ENCODE measurements at places on chromosomes 7 and 10.

DNA sequence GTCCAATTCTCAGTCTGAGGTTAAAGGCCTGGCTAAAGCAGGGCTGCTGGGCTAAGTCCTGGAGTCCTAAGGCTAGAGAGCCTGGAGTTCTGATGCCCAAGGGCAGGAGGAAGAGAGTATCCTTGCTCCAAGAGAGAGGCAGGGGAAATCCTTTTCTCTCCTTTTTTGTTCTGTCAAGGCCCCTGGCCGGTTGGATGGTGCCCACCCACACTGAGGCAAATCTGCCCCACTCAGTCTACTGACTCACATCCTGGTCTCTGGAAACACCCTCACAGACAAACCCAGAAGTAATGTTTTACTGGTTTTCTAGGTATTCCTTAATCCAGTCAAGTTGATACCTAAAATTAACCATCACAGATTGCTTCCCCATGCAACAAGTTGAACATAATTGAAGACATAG lies 23.0 kb downstream of the ZNF518A start:
- DNase-seq = no peak

- no peak for DNase-seq
These were observed 80.9 kb upstream of the ZNF800 start for GRCh38 chr7:127473409-127473808.

DNA sequence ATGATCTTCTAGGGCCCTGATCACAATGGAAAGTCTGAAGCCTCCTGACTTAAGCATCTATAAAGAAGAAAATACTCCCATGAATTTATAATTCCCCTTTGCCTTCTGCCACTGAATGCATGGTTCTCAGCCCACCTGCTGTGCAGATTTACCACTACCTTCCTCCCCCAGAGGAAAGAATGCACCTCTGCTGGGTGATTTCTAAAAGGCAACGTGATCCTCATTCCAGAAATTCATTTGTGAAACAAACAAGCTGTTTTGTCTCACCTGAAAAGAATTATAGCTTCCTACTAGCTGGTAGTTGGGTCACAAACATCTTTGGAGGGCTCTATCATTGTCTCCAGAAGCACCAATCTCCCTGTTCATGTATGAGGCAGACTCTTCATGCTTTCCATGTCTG lies 320.2 kb downstream of the CDC14C start:
- no peak for DNase-seq

GRCh38 chr7:37511915-37512314 lies 63.3 kb upstream of the ELMO1 start:
- no peak for DNase-seq

- no peak for DNase-seq
These were observed 112.8 kb upstream of the AHR start for GRCh38 chr7:17185690-17186070.

GRCh38 chr7:152751449-152752141 lies 8.0 kb upstream of the ACTR3B start:
- DNase-seq = no peak

DNA sequence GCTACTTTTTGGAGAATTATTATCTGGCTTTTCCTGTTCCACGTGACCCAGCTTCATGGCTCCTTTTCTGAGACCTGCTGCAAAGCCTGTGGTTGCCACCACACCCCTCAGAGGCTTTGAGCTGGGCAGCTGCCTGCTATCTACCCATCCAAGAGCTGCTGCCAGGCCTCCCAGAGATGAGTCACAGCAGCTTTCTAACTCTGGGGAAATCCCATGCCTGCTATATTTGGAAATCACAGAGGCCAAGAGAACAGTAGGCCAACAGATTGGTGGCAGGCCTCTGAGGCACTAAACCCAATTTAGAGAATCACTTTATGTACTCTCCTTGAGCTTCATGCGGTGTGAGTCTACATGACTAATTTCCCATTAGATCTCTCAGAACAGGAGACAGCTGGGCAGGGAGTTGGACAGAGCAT lies 35.2 kb downstream of the SGCE start:
- no peak for DNase-seq

DNA sequence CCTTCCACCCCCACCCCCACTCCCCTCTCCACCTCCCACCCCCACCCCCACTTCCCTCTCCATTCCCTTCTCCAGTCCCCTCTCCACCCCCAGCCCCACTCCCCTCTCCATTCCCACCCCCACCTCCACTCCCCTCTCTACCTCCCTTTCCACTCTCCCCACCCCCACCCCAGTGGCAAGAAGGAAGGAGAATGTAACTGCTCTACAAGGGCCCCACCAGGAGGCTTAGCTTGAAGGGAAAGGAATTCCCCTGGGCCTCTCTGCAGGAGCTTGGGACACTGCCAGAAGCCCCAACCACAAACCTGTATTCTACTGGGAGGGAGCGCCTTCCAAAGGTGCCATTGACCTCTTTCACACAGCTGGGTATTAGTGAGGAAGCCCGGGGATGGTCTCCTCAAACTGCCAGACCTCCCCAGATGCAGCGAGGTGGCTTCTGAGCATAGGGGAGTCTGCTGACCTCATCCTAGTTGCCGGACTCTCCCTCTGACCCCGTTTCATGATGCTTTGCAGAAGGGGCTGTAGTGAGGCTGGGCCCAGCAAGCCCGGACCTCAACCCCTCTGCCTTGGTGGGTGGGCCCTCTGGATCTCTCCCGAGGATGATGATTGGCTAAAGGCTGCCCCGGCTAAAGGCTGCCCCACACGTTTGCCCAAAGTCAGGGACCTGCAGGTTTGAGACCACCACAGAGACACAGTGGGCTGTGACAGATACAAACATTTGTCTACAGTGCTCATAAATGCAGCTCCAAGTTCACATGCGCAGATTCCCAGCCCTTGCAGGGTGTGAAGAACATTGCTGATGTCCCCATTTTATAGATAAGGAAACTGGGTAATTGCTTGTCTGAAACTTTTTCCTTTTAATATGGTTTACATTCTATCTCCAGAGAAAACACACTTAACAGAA lies 2.9 kb downstream of the DEPP1 start:
- no peak for DNase-seq

- DNase-seq = no peak
These were observed 29.0 kb upstream of the CCNY start for GRCh38 chr10:35307297-35307696.

GRCh38 chr7:44050121-44050914 lies 5.8 kb downstream of the DBNL start:
- no peak for DNase-seq

DNA sequence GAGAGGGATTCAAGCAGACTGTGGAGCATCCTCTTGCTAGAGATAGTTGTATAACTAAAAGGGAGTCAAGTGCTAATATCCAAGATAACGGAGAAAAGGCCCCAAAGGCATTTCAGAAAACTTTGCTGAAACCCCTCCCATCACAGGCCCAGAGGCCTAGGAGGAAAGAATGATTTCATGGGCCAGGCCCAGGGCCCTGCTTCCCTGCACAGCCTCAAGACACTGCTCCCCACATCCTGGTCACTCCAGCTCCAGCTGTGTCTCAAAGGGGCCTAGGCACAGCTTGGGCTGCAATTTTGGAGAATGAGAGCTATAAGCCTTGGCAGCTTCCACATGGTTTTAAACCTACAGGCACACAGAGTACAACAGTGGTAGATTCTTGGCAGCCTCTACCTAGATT lies 85.6 kb downstream of the OR13A1 start:
- DNase-seq = no peak

DNA sequence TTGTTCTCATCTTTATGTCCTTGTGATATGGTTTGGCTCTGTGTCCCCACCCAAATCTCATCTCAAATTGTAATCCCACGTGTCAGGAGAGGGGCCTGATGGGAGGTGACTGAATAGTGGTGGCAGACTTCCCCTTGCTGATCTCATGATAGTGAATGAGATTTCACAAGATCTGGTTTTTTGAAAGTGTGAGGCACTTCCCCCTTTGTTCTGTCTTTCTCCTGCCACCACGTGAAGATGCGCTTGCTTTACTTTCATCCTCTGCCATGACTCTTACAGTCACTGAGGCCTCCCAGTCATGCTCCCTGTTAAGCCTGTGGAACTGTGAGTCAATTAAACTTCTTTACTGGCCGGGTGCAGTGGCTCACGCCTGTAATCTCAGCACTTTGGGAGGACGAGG lies 161.0 kb downstream of the HERPUD2 start:
- DNase-seq = no peak

- DNase-seq = no peak
These were observed 140.8 kb upstream of the NFE2L3 start for GRCh38 chr7:26011039-26011696.

DNA sequence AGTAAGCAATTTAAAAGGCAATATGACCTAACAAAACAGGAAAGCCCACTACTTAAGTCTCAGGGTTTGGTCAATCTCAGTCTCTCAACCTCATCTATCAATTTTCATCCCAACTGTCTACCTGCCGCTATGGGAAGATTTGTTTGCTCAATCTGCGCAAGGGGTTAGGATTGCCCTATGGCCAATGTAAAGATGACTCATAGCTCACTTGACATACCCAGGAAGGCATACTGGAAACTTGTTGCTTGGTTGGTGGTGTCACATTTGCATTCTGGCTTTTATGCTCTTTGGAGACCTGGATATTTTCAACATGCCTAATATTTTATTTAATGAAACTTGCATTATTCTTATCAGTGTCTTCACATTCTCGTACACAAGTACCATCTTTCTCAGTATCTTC lies 78.1 kb upstream of the TMEM196 start:
- DNase-seq = no peak

DNA sequence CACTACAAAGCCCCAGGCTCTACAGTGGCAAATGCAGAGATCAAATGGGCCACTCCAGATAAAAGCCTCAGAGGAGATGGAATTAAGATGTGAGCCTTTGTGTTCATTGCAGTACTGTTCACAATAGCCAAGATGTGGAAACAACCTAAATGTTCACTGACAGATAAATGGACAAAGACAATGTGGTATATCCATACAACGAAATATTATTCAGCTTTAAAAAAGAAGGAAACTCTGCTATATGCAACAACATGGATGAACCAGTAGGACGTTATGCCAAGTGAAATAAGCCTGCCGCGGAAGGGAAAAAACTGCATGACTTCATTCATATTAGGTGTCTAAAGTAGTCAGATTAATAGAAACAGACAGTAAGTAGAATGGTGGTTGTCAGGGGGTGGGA lies 170.5 kb upstream of the TBX20 start:
- no peak for DNase-seq

GRCh38 chr7:38539477-38540081 lies 91.6 kb downstream of the AMPH start:
- no peak for DNase-seq

- DNase-seq = no peak
These were observed 98.8 kb upstream of the MACROH2A2 start for GRCh38 chr10:69953851-69954250.

- no peak for DNase-seq
These were observed 12.8 kb downstream of the SFXN2 start for GRCh38 chr10:102727037-102727818.

DNA sequence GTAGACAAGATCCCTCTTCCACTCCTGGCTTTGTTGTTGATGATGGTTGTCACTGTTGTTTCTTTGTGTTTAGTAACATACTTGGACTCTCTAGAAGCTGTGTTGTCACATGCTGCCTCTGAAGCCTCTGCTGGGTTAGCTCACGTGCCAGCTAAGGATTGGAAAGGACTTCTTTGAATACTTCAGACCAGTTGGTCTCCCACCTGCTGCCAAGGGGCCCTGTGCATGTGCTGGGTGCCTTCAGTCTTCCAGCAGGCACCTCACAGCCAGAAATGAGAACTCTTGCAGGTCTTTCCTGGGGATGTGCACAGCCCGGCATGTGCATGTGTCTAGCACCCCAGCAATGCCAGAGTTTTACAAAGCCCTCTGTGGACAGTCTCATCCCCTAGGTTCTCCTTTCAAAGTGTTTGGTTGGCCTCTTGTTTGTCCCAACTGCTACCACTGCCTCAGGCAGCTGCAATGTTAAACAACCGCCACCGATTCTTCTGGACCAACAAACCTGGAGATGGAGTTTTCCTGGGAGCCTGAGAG lies 21.7 kb upstream of the NCAPG2 start:
- no peak for DNase-seq

- no peak for DNase-seq
These were observed 139.3 kb upstream of the ODAD2 start for GRCh38 chr10:28137907-28138880.

GRCh38 chr10:95500097-95500496 lies 61.1 kb downstream of the SORBS1 start:
- no peak for DNase-seq

GRCh38 chr10:132700156-132701098 lies 85.5 kb downstream of the NKX6-2 start:
- no peak for DNase-seq

DNA sequence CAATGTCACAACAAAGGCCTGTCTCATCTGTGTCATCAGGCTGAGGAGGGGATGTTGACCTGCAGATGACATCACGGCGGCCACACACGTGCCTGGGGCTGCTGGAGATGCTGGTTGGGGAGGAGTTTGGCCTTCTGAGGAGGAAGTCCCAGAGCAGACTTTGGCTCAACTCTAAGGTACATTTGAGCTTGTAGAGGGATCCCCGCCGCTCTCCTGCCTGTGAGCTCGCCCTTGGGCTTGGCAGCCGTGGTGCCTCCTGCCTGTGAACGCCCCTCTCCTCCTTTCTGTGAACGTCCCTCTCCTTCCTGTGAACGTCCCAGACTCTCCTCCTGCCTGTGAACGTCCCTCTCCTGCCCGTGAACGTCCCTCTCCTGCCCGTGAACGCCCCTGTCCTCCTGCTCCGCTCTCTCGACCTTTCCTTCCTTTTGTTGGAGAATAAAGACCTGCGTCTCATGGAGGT lies 176.4 kb downstream of the DNAJB6 start:
- no peak for DNase-seq

DNA sequence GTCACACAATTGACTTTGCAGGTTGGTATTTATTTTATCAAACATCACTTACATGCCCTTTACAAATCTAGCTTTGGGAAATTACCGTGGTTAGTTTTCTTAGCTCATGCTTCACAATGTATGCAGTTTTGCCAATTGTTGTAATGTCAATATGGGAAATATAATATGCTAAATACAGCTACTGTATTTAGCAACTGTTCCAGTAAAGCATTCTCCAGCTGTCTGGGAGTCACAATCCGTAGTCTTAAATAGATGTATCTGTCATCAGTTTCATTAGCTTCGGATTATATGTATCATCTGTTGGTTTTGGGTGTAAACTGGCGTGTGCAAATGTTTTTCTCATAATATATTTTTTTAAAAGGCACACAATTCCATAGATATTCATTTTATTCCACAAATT lies 19.4 kb upstream of the AHR start:
- no peak for DNase-seq

- DNase-seq = no peak
These were observed 967.8 kb upstream of the SORCS1 start for GRCh38 chr10:108132303-108132702.

- DNase-seq = no peak
These were observed 5.4 kb downstream of the BRI3 start for GRCh38 chr7:98286701-98287485.

DNA sequence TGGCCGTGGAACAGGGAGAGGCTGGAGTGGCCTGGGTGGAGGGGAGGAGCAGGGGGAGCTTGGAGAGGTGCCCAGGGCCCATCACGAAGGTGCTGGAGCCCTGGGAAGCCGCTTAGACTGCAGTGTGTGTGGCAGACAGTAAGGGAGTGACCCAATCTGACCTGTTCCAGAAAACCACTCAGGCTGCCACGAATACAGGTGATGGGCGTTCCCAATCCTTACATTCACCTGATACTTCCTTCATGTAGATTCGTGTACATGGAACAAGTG lies 161.7 kb downstream of the SVIL start:
- DNase-seq = no peak

GRCh38 chr7:134986363-134987251 lies at the start of gene AGBL3:
Gene AGBL3, plus strand, starts transcription at chr7:134986508. Its CDS starts 1,426 bp downstream, at chr7:134987934.
- DNase-seq = peak; percentile 94

- no peak for DNase-seq
These were observed 25.3 kb upstream of the C10orf95 start for GRCh38 chr10:102476466-102477141.

All from stimulated activated naive CD4-positive, alpha-beta T cell (primary cell).